ENCODE measurements at places on chromosomes 5 and 9. TPM values are rescaled to one million over a fixed set of nuclear protein-coding genes. Genes with fewer than 3 reads are reported as not detected.

GRCh38 chr5:62682059-62682458 is 103.4 kb downstream of the LRRC70 start:
- no peak for DNase-seq
- H3K27ac ChIP-seq = no peak overlapping the region
- H3K36me3 ChIP-seq = no peaks in the 10 kb centered on the region
- no peaks in the 10 kb centered on the region for H3K4me1 ChIP-seq

DNA sequence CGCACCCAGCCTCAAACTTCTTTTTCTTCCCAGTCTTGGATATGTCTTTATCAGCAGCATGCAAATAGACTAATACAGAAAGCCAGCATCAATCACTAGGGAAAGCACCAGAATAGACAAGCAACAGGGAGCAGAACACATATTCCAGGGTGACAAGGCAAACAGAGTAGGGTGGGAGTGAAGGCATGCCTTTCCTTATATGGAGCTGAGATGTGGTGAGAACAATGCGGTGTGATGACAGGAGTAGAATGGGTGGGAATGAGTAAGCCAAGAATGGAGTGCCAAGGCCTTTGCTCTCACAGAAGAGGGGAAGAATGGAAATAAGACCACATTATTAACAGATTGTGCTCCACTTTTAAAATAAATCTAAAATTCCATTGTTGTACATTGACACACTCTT is 115.6 kb downstream of the CETN3 start:
- no peaks in the 10 kb centered on the region for H3K36me3 ChIP-seq
- no peaks in the 10 kb centered on the region for H3K4me1 ChIP-seq
- DNase-seq = no peak
- no peak overlapping the region for H3K27ac ChIP-seq

DNA sequence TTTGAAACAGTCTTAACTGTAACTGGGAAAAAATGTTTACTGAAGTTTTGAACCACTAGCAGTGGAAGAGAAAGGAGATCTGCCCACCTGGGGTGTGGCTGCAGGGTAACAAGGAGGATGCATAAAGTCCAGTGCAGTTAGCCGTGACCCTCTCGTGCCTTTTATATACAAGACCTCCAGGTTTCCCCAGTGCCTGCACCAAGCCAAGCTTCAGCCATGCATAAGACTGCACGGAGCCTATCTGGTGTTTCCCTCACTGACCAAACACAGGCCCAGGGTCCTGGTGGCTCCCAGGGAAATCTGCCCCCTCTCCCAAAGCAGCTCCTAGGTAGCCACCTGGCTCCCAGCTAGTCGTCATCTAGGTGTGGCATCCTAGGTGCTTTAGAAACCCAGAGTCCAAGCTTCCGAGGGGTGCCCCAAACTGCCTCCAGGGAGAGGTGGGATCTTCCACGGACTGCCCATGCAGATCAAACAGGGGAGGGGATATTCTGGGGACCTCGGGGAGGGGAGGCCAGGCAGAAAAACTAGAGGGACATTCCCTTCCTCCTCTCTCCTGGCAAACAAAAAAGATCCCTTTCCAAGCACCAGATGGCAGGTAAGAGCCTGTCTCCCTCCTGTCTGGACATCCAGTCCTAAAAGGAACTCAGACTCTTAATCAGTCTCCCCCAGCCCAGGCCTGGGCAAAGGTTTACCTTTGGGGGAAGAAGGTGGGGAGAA is 2.7 kb downstream of the SHB start:
- H3K4me3 ChIP-seq = peak overlapping the region; percentile 69
- H3K4me1 ChIP-seq = peaks cover 15% of the 10 kb centered on the region
- no peak for DNase-seq
- H3K27me3 ChIP-seq = peaks cover 7% of the 10 kb centered on the region
- no peak overlapping the region for H3K27ac ChIP-seq
- no peaks in the 10 kb centered on the region for H3K36me3 ChIP-seq

GRCh38 chr9:93594041-93594756 is 17.8 kb downstream of the PHF2 start:
- peaks cover 56% of the 10 kb centered on the region for H3K4me1 ChIP-seq
- H3K27me3 ChIP-seq = no peaks in the 10 kb centered on the region
- H3K27ac ChIP-seq = no peak overlapping the region
- H3K36me3 ChIP-seq = no peaks in the 10 kb centered on the region

The SLC46A2 gene
- not detected for total RNA-seq

The LCN9 gene
- total RNA-seq = not detected

DNA sequence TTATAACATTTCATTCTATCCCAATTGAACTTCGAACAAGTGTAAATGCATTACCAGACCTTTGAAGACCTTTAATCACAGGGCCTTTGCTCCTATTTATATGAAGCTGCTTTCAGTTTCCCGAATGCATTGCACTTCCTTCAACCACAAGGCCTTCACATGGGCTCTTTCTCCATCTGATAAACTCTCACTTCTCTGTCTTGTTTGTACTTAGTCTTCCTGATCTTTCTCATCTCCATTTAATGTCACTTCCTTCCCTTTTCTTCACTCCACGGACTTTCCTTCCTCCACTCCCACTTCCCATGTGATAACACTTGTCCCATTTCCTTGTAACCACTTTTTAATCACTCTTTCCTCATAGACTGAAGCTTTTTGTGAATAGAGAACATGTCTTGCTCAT is 74.3 kb upstream of the TNC start:
- no peak for DNase-seq
- H3K27ac ChIP-seq = no peak overlapping the region
- no peak overlapping the region for H3K4me3 ChIP-seq
- no peaks in the 10 kb centered on the region for H3K4me1 ChIP-seq
- H3K27me3 ChIP-seq = peaks cover 29% of the 10 kb centered on the region
- no peaks in the 10 kb centered on the region for H3K36me3 ChIP-seq

The PCSK5 gene
- total RNA-seq = 3.1 TPM

DNA sequence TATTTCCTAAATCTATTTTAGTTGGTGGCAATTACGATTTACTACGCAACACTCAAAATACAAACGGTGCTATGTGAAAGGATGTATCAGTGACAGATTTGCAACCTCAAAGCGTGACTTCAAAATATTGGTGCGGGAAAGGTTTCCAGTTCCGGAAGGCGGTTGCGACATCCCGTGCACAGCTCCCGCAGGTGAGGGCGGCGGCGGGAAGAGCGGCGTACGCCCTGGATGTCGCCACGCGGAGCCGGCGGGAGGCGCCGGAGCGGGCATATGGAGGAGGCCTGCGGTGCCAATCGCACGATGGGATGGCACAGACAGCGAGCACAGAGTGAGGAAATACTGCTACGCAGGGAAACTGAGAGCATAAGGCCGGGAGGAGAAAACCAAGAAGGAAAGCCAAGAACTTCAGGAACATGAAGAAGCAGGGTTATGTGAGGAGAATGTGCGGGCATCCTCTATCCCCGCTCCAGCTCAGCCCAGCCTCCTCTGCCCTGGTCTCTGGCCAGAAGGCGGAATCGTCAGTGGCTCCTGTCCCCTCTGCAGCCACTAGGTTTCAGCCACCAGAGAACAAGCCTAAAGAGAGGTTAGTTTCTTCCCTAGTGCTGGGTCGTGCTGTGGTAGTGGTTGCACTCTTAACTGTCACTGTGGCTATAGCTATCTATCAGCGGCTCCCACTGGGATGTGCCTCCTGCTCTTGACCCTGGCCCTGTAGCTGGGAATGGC is 378.1 kb upstream of the TLE4 start:
- H3K4me3 ChIP-seq = no peak overlapping the region
- H3K27ac ChIP-seq = no peak overlapping the region
- H3K4me1 ChIP-seq = no peaks in the 10 kb centered on the region
- H3K27me3 ChIP-seq = peaks cover 2% of the 10 kb centered on the region
- no peak for DNase-seq

The PCDHB10 gene
- not detected for total RNA-seq

Data from activated CD4-positive, alpha-beta T cell treated with anti-CD3 and anti-CD28 coated beads for 36 hours (primary cell).